Kidney (tissue), 22 donors: ENCODE measurements at places on chromosomes 4 and X. TPM values are rescaled to one million over a fixed set of nuclear protein-coding genes. Genes with fewer than 3 reads are reported as not detected.

SPANXB1 gene
- not detected for total RNA-seq

ZMYM3 gene
- 26.7 TPM for total RNA-seq

FOXP3 gene
- total RNA-seq = 2.0 TPM

ACE2 gene
- total RNA-seq = 5.5 TPM

FHIP1A gene
- 16.5 TPM for total RNA-seq

DNA sequence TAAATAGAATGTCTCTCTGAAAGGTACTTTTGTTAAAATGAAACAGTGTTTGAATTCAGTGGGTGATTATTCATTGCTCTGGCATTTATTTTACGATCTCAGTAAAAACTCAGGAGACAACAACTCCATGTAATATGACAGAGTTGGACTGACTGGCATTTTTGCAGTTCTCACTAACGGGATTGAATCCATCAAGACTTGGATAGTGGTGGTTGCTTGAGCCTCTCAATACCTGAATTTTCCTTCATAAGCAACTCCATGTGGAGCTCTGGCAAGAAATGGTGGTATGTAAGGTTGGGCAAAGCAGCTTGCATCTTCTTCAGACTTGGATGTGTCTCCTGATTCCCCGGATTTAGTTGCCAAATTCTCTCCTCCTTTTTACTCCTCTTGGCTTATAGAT is 72.7 kb downstream of the FRMPD4 start:
- DNase-seq = no peak

DNA sequence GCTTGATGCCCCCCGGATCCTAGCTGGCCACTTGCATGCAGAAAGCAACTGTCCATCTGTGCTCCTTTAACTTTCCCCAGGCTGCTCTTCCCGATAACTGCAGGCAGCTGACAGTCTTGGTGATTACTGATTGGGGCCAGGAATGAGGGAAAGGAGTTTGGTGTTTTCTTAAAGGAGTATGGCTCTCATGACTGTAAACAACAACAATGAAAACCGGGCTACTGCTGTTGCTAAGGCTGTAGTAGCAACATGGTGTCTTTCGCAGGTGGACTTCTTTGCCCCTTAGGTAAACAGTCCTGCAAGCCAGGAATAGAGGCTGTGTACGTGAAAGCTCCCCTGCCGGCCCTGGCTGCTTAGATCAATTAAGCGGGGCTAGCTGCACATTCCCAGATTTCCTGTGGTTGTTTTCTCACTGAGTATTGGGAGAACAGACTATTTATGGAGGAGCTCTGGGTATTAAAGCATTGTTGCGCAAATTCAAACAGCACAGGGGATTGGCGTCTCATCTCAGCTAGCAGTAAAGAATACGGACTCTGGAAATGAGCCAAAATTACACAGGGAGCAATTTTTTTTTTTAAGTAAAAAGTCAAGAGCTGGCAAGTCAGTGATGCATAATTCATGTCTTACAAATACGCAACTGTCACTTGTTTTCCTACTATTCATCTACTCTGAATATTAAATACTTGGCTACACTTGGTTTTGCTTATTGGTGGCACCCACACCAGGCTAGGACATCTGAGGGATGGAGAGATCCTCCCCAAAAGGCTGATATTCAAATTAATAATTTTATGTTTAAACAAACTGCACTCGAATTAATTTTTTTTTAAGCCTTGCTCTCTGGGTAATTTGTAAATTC is 61.6 kb upstream of the NAP1L5 start:
- DNase-seq = peak; percentile 33

DNA sequence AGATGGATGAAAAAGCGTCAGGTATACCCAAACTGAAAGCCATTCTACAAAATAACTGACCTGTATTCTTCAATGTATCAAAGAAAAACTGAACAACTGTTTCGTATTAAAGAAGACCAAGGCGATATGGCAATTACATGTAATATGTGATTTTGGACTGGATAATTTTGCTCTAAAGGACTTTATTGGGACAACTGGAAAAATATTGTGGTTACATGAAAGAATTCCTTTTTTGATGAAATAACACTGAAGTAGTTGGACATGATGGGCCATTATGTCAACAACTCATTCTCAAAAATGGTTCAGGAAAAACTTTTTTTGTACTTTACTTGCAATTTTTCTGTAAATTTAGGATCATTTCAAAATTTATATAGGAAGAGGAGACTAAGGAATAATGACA is 12.1 kb upstream of the ANTXR2 start:
- no peak for DNase-seq

GRCh38 chr4:136219592-136220125 is 1312.6 kb downstream of the PCDH18 start:
- DNase-seq = no peak

GRCh38 chr4:102438396-102439235 is 62.5 kb upstream of the NFKB1 start:
- no peak for DNase-seq

DNA sequence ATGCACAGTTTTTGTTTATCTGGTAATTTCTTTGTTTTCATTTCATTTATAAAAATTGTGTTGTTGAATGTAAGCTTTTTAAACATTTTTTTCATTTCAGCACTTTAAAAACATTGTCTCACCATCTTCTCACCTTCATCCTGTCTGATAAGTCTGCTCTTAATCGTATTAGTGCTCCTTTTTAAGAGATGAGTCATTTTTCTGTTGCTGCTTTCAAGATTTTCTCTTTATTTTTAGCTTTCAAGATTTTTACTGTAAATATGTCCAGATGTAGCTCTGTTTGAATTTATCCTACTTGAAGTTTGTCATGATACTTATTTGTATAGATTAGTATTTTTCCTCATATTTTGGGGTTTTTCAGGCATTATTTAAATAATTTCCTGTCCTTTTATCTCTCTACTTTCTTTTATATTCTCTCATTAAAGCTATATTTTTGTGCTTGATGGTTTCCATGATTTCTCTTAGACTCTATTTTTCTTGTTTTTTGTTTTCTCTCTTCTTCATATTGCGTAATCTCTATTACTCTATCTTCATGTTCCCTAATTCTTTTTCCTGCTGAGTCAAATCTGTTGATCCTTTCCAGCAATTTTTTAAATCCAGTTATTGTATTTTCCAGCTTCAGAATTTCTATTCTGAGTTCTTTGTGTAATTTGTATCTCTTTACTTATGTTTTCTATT is 1400.4 kb upstream of the PCDH7 start:
- no peak for DNase-seq

GRCh38 chrX:151704041-151704663 is 8.9 kb downstream of the PRRG3 start:
- no peak for DNase-seq

GRCh38 chr4:114078636-114079035 is 99.2 kb upstream of the ARSJ start:
- DNase-seq = no peak

- no peak for DNase-seq
These were observed 197.0 kb upstream of the SLC7A11 start for GRCh38 chr4:138439143-138439581.

- peak; percentile 95 for DNase-seq
These were observed at the start of gene PDE5A for GRCh38 chr4:119628281-119629141. Gene PDE5A, minus strand, starts transcription at chr4:119628804. Its CDS starts 133 bp downstream, at chr4:119628671.

DNA sequence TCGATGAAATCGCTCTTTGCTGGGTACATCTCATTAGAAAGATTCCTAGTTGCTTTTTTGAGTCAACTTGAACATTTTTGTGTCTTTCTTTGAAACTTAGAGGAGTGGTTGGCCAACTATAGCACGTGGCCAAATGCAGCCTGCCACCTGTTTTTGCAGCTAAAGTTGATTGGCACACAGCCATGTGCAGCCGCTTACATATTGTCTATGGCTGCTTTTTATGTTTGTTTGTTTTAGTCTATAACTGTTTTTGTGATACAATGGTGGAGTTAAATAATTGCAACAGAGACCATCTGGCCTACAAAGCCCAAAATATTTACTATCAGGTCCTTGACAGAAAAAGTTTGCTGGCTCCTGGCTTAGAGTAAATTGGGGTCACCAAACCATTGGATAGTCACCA is 86.3 kb downstream of the CLCN4 start:
- DNase-seq = no peak

- DNase-seq = no peak
These were observed 84.3 kb downstream of the PDLIM5 start for GRCh38 chr4:94536049-94536448.

GRCh38 chr4:53015681-53016080 is 153.6 kb downstream of the RASL11B start:
- DNase-seq = peak; percentile 58

DNA sequence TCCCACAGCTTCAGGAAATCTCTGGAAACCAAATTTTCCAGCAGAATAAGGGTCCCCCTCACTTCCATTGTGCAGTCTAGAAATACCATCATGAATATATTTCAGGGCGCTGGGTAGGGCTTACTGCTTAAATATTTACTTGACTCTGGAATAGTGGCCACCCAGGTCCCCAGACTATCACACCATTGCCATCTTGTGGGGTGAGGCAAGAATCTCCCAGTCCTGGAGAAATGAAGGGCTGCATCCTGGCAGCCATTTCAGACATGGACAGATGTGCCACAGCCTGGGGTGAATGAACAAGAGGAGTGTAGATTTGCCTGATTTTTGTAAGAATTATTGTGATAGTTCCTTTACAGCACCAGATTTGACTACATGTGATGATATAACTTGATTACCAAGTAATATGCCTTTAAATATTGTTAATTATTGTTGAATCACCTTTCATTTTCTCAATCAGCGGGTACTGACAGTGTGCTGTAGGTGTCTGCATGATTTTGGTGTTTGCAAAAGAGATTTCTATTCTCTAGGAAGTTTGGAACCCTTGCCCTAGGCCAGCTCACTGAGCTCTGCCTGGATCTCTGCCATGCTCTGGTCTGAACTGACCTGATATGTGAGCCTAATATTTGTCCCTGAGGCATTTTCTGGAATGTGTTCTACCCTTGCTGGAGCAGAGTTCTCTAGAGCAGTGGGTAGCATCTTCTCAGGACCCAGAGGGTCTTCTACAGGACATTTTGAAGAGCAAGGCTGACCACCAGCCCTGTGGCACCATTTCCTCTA is 183.4 kb downstream of the KIT start:
- DNase-seq = no peak

DNA sequence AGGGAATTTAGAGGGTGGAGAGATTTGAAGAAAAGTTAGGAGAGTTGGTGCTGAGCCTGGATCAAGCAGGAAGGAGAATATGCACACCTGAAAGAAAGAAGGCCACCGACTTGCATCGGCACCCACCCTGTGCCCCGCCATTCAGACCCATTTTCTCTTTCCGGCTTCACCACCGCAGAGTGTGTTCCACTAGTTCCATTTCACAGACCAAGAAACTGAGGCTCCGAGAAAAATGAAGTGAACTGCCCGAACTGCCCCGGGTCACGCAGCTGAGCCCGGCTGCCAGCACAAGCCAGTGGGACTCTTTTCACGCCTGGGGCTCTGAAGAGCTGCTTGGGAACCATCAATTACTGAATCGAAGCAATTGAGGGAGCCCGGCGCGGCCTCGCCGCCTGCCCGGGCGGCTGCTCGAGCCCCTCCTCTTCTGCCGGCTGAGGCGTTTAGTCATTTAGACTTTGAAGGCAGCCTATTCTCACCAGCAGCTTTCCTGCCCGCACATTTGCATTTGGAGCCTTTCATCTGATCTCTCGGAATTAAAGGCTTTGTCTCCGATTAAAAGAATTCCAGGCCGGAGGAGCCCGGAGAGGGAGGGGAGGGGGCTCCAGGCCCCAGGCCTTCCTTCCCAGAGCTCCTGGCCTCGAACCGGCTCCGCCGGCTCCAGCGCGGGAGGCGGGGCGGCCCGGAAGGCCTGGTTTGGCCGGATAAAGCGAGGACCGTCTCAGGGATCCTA is 140.2 kb upstream of the PJA1 start:
- peak; percentile 40 for DNase-seq

- DNase-seq = no peak
These were observed 2691.0 kb downstream of the PCDH7 start for GRCh38 chr4:33411182-33411581.

GRCh38 chr4:90234916-90235547 is 107.8 kb downstream of the CCSER1 start:
- no peak for DNase-seq

- DNase-seq = no peak
These were observed 58.9 kb downstream of the RELL1 start for GRCh38 chr4:37627263-37627662.

GRCh38 chr4:7120341-7120740 is 52.5 kb upstream of the GRPEL1 start:
- DNase-seq = no peak

GRCh38 chr4:146051728-146052391 is 113.2 kb upstream of the ZNF827 start:
- no peak for DNase-seq

GRCh38 chrX:99752776-99753175 is 657.3 kb downstream of the PCDH19 start:
- no peak for DNase-seq

DNA sequence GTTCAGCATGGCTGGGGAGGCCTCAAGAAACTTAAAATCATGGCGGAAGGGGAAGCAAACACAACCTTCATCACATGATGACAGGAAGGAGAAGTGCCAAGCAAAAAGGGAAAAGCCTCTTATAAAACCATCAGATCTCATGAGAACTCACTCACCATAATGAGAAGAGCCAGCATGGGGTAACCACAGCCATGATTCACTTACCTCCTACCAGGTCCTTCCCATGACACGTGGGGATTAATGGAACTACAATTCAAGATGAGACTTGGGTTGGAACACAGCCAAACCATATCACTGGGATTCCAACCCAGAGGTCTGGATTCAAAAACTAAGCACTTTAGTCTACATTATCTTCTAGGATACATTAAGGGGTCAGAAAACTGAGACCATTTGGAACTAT is 609.6 kb upstream of the SPANXN1 start:
- DNase-seq = no peak

GRCh38 chr4:165834116-165834515 is 38.9 kb upstream of the TLL1 start:
- no peak for DNase-seq

DNA sequence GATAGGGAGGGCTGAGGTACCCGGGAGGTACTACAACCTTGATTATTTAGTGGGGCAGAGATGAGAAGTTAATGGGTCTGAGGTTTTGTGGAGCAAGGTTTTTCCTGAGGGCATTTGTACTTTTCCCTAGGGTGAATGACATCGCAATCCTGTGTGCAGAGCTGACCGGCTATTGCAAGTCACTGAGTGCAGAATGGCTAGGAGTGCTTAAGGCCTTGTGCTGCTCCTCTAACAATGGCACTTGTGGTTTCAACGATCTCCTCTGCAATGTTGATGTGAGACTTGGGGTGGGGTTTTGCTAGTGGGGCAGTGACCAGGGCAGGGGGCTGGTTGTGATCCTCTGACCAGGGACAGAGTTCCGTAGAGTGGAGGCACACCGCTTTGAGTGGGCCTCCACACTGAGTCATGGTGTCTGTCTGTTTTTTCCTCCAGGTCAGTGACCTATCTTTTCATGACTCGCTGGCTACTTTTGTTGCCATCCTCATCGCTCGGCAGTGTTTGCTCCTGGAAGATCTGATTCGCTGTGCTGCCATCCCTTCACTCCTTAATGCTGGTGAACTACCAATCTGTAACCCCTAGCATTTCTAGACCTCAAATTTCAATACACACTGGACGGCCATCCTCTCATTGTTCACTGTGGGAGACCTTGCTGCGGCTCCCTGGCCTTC is 9.9 kb downstream of the MED12 start:
- no peak for DNase-seq

GRCh38 chr4:171809854-171810253 is 3.4 kb upstream of the GALNTL6 start:
- no peak for DNase-seq

GRCh38 chrX:44829832-44830231 is 14.0 kb upstream of the DUSP21 start:
- no peak for DNase-seq

GRCh38 chr4:16226816-16227461 is 668 bp upstream of the TAPT1 start:
- peak; percentile 84 for DNase-seq

- no peak for DNase-seq
These were observed 313.4 kb upstream of the SLC7A11 start for GRCh38 chr4:138555584-138555983.
